ENCODE measurements at places on chromosomes 11 and 22.

DNA sequence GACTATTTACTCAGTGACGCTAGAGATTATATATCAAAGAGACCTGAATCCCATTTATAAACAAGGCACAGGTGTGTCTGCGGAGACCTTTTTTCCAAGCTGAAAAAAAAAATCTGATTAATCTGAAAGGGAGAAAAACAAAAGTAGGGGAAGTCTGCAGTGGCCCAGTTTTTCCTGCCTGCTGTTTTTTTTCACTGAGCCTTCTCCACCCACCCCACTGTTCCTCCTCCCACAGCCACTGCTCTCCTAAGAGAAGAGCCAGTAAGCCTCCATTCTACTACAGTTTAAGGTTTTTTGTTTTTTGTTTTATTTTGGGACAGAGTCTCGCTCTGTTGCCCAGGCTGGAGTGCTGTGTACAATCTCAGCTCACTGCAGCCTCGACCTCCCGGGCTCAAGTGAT, 18.4 kb downstream of the ARFGAP2 start:
- no peak for DNase-seq

GRCh38 chr11:101508370-101508769, 75.4 kb downstream of the TRPC6 start:
- DNase-seq, result no peak

DNA sequence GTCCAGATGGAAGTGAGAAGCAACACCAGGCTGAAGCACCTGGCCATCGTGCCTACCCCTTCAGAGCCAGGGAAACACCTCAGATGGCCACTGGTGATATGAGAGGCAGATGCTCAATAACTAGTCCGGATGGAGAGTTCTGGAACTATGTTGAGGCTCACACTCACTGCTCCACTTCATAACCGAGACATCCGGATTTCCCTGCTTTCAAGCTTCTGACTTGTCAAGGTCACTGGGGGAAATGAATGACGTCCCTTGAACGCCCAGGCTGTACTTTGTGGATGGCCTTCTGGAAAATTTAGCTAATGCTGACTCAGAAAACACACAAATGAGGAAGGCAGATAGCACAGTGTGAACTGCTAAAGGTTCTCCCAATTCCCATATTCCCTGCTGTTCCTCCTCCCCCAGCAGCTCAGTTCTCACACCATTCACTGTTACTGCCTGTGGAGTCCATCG, at the start of gene LYVE1:
Gene LYVE1, minus strand, starts transcription at position 180 of the 456 bp plus-strand sequence. Its CDS starts 133 bp downstream, at position 47.
- no peak for DNase-seq

GRCh38 chr11:44992181-44992582, 41.5 kb upstream of the TP53I11 start:
- no peak for DNase-seq

DNA sequence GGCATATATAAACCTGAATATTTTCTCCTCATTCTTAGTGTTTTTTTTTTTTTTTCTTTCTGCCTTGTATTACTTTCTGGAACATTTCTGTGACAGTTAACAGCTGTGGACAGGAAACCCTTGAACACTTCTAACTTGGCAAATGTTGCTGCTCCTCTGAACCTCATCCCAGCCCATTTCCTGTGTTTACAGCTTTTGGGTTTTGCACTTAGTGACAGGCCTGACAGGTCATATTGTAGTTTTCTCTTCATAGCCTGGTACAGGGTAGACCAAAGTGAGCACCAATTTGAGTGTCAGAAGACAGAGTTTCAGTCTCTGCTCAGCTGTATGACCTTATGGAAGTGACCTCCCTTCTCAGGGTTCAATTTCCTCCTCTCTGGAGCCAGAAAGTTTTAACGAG, 91.6 kb downstream of the STIM1 start:
- DNase-seq, result no peak
